ENCODE measurements at places on chromosomes 2 and 18. TPM values are rescaled to one million over a fixed set of nuclear protein-coding genes. Genes with fewer than 3 reads are reported as not detected.

DNA sequence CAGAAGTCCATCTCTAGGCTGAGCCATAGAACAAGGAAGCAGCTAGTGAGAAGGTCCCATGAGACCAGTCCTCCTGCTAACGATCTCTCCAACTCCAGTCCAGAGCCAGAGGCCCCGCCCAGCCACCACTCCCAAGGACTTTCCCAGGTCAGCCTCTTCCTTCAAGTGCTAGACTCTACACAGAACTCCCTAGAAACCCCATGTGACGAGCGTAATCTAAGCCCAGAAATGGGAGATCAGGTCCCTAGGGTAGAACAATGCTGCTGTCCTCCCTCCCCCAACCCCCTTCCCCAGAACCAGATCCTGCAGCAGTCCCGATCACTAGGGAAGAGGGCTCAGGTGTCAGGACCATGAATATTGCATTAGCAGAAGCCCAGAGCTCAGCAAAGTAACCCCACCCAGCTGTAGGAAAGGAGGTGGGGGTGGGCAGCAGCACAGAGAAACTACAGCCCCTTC, 6.9 kb downstream of the DCTN1 start:
- DNase-seq, result no peak

CCDC74B gene
- total RNA-seq, result 0.66 TPM

- no peak for DNase-seq
Measured at GRCh38 chr18:45760462-45761036, 36.6 kb downstream of the SLC14A1 start.

DNA sequence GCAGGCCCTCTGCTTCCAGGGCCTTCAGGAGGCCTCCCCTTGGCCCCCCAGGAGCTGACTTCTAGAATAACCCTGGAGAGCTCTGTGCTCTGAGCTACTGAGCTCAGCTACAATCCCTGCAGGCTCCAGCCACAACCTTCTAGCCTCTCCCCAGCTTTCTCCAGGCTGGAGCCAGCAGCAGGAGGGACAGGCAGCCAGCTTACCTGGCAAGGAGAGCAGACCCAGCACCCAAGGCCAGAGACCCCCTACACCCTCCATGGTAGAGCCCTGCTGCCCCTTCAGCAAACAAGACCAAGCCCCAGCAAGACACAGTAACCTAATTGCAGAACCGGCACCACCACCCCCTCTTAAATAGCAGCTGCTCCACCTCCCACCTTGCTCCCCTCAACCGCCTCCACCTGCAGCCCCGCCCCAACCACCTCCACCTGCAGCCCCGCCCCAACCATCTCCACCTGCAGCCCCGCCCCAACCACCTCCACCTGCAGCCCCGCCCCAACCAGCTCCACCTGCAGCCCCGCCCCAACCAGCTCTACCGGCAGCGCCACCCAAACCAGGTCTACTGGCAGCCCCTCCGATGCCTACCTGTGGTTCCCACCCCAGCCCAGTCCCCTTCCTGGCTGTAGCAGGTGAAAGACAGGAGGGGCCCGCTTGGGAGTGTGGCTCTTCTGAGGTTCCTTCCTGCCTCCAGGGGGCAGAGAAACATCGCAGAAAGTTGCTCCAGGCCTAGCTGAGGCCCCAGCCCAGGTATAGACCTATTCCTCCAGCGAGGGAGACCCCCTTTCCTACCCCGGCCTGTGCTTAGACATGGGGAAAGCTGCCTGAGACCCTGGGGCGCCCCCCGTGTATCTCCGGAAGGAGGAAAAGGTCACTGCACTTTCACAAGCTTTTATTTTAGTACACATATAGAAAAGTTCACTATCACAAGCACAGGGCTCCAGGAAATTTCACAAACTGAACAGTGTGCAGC, at the start of gene ASTL:
TSS of gene ASTL (minus strand) at position 324 of the 967 bp plus-strand sequence. CDS start at position 258, 66 bp downstream.
- DNase-seq, result peak; percentile 84

CD28 gene
- total RNA-seq, result 17.5 TPM

Data from spleen (tissue), 13 donors.